Activated T-cell treated with anti-CD3 and anti-CD28 coated beads, Interleukin-2, amount 50 U/mL, for 1 hour (primary cell): ENCODE measurements at places on chromosomes 11 and 22.

DNA sequence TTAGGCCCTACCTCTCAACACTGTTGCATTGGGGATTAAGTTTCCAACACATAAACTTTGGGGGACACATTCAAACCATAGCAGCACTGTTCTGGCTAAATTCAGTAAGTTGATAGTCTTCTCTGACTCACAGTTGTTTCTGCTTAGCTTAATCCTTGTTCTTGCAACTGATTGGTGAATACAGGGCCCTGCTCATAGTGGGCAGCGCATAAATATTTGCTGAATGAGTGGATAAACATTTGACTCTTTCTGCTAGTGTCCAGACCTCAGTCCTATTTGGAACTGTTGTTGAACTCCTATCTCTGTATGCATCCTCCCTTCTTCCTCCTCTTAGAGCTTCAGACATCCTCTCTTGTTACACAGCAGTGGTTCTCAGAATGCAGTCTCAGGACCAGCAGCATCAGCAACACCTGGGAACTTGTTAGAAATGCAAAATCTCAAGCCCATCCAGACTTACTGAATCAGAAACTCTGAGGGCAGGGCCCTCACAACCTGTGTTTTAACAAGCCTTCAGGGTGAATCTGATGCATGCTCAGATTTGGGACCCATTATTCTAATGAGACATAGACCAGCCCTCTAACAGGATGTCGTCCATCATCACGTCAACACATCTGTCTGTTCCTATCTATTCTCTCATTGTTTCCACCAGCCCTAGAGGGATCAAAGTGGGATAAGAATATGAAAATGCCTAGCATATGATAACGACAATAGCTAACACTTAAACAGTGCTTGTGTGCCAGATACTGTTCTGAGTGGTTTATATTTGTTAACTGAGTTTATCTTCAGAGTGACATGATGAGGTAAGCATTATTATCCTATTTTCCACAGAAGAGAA, 22.3 kb downstream of the SPON1 start:
- no peak for DNase-seq

DNA sequence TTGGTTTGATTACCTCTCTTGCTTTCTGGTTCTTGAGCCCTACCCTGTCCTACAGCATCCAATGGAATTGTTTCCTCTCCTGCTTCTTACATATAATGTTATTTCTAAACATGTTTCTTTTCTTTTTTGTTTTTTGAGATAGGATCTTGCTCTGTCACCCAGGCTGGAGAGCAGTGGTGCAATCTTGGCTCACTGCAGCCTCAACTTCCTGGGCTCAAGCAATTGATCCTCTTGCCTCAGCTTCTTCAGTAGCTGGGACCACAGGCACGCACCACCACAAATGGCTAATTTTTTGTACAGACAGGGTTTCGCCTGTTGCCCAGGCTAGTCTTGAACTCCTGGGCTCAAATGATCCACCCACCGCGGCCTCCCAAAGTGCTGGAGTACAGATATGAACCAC, 105.9 kb downstream of the SGSM3 start:
- no peak for DNase-seq

DNA sequence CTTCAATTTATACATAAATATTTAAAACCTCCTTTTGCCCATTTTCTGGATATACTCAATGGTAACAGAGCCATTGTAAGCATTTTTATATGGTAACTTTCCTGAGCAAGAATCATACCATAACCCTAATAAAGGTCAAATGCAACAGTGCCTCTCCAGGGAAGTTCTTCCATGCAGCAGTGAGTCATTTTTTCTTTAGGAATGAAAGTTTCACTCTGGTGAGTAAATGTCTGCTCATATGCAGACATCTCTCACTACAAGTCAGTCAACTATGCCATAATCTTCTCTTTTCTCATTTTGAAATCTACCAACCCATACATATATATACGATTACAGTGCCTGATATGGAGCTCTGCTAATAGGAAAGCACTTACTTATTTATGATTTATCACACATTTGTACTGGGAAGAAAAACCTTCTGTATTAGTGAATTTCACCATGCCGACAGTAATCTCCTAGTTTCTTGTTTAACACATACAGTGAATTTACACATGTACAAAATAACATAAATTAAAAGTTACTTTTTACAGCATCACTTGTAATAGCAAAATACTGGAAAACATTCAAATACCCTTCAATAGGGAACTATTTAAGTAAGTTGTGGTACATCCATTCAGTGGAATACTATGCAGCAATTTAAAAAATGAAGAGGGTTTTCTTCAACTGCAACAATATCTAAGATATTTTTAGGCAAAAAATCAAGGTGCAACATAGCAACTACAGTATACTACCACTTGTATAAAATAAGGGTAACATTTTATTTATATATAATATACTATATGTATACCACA, 16.0 kb downstream of the STK33 start:
- DNase-seq = no peak

GRCh38 chr11:92361551-92361950, 136.9 kb downstream of the FAT3 start:
- no peak for DNase-seq

DNA sequence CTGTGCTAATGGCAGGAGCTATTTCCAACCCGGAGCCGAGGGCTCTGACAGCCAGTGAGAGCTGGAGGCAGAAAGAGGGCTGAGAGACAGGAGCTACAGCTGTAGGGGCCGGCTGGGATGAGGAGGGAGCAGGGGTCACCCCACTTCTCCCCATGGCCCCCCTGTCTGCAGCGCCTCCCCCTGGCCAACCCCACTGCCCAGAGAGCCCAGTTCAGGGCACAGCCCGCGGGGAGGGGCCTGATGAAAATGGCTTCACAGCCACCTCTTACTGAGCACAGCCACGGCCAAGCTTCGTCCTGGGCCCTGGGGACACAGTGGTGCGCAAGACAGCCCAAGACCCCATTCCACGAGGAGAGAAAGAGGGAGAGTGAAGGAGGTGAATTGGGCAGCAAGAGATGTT, 27.9 kb downstream of the RPL3 start:
- DNase-seq = no peak
